CD4-positive, CD25-positive, alpha-beta regulatory T cell (primary cell): ENCODE measurements at places on chromosomes 11 and 22.

GRCh38 chr11:10695833-10696232, 2.3 kb upstream of the IRAG1 start:
- no peak for DNase-seq

- no peak for DNase-seq
Measured at GRCh38 chr11:102252339-102252891, 64.9 kb upstream of the BIRC3 start.

DNA sequence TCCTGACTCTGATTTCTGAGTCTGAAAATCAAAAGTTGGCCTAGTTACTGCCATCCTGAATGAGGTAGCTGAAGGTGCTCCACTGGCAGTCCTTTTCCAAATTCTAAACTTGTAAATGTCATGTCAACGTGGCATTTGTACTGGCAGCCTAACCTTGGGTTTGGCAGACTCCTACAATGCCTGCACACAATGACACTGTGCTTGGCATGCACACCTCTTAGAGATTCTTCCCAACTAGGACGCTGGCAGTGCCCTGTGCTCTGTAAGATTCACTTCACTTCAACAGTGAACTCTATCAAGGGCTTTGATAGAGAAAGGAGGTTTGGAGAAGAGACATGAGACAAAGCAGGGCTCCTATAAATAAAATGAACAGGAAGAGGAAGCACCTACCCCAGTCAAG, 21.9 kb upstream of the PPP2R1B start:
- DNase-seq: no peak

DNA sequence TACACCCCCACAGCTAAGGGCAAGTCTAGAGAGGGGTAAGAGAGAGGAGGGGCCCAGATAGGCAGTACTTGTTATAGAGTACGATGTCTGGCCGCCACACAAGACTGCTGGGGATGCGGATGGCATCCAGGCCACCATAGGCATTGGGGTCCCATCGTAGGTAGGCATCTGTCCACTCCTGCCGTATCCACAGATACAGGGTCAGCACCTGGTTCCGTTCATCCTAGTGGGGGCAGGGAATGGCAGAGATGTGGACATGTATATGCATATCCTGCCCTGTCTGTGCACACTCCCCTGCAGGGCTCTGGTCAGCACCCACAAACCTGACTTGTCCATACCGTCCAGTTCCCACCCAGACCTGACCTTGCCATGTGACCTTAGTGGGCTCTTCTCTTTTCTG, 2.1 kb downstream of the CHRNA10 start:
- DNase-seq: no peak

DNA sequence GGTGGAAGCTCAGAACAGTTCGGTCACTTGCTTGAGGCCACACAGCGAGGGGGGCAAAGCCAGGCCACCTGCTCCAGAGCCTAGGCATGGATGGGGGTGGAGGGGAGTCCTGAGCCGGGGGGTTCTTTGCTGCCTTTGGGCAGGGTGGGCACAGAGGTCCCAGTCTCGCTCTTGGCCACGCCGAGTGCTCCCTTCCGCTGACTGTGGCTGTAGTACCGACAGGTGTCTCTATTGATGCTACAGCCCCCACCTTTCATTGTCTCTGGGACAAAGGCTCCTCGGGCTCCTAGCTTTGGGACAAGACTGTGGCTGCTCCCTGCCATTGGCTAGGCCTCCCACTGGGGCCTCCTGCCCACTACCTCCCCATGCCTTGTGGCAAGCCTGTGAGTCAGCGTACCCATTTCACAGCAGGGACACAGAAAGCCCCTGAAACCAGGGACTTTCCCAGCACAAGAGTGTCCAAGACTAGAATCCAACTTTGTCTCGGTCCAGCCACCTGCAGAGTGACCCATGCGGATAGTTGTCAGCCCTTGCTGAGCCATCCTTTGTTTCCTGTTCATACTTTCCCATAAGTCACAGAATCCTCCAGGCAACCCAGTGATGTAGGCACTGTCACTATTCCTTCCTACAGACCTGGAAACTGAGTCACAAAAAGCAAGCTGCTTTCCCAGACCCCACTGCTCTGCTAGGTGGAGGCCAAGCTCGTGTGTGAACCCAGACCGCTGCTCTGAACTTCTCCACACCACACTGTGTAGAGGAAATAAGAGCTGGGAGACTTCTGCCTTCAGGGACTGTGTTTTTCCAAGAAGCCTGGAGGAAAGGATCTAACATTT, 17.2 kb downstream of the MYEOV start:
- DNase-seq: no peak

- no peak for DNase-seq
Measured at GRCh38 chr22:33598821-33599220, 321.5 kb downstream of the LARGE1 start.
